ENCODE measurements at places on chromosomes 7 and 10.

- DNase-seq, result peak; percentile 44
Measured at GRCh38 chr7:2405601-2406345, 2.4 kb downstream of the CHST12 start.

DNA sequence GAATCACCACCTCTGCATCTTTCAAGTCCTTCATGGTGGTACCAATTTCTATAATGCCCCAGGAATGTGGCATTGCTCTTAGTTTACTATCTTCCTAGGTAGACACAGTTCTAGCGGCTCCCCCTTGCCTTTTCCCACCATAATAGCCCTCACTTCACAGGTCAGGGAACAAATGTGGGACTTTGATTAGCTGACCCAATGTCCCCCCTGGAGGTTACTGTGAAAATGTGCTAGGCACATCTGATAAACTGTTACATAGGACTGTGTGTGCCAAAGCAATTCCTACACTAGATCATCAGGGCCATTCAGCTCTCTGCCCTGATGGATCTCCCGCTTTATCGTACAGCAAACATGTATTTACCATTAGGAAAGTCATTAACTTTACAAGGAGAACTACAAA lies 94.0 kb downstream of the TWIST1 start:
- DNase-seq, result no peak

- DNase-seq, result no peak
Measured at GRCh38 chr7:106134241-106134640, 22.1 kb upstream of the SYPL1 start.

GRCh38 chr10:129361676-129362376 lies 105.2 kb upstream of the MGMT start:
- no peak for DNase-seq

- no peak for DNase-seq
Measured at GRCh38 chr7:153628406-153628805, 423.8 kb upstream of the DPP6 start.

- peak; percentile 21 for DNase-seq
Measured at GRCh38 chr7:31134246-31135188, 82.4 kb downstream of the ADCYAP1R1 start.

- no peak for DNase-seq
Measured at GRCh38 chr7:85191383-85191782, 4.5 kb upstream of the SEMA3D start.

DNA sequence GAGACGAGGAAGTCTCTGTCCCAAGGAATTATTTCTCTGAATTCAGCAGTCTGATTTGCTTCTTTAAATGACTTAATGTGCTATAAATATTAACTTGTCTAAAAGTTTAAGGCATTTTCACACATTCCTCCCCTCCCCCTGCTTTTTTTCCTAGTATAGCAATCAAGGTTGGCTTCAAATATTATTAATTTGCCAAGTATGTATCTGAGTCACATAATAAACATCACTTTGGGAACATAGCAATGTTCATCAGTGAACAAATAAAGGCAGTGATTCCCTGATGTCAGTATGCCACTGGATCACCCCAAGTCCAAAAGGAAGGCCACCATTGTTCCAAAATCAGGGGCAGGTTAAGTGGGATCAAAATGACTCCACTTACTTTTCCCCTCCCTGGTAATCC lies 40.5 kb downstream of the PDE6C start:
- DNase-seq, result no peak

DNA sequence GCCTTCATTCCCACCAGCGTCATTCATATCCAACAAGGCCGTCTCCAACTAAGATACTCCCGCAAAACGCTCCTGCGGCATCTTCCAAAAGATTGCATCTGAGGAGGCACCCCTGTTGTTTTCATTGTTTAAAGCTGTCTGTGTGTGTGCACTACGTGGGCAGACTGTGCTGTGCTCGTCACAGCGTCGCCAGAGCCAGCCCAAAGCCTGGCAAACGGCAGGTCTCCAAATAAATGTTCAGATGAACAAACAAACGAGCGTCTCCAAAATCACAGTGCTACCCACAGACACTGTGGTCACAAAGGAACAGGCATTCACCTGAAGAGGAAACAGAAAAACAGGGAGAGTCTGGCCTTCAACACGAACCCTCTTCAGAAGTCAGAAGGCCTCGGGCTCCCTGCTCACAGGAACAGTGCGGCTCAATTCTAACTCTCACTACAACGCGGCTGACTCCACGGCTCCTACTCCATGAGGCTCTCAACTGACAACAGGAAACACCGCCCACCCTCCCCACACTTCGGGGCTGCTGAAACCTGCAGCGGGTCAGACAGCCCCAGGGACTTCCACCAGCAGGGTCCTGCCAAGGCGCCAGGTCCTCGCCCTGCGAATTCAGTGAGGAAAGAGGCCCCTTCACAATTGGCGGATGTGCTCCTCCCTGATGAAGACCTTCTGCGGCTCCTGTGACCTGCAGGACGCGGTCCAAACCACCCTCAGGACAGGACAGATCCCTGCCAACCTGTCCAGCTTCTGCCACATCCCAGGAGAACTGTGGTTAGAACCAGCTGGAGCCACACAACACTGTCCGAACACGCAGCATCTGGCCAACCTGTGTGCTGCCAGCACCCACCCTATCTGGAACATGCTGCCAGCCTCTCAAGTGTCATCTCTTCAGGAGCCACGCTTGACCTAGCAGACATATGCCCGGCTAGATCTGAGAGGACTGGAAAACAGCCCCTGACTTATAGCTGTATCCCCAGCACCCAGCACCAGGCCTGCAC lies 36.1 kb downstream of the MAD1L1 start:
- DNase-seq, result no peak

GRCh38 chr10:6178581-6178980 lies 24.2 kb upstream of the PFKFB3 start:
- DNase-seq, result no peak

- no peak for DNase-seq
Measured at GRCh38 chr7:99615989-99616358, 772 bp upstream of the ZSCAN25 start.

GRCh38 chr7:155764438-155764793 lies 47.8 kb downstream of the SHH start:
- DNase-seq, result peak; percentile 14

- DNase-seq, result no peak
Measured at GRCh38 chr7:113281223-113281622, 162.9 kb upstream of the SMIM30 start.

- DNase-seq, result no peak
Measured at GRCh38 chr10:78248651-78249464, 215.2 kb downstream of the RPS24 start.

DNA sequence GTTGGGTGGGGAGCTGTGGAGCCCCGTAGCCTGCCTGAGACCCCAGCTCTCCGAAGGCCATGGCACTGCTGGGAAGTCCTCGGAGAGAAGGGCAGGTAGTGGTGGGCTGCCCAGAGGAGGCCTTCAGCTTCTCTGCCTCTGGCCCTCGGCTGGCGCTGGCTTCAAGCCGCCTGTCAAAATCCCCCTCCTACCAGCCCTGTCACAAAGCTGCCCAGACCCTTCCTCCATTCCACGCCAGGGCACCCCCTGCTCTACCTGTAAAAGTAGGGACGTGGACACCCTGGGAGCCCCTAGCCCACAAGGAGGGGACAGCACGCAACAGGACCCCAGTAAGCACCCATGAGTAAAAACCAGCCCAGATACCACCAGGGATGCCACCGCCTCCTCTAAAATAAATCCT lies 31.6 kb downstream of the MAD1L1 start:
- no peak for DNase-seq

Measured in stimulated activated CD4-positive, alpha-beta T cell treated with anti-CD3 and anti-CD28 coated beads, Interleukin-4, amount 100 ng/mL, for 1 hour (primary cell).